ENCODE measurements at places on chromosomes 7 and 10.

DNA sequence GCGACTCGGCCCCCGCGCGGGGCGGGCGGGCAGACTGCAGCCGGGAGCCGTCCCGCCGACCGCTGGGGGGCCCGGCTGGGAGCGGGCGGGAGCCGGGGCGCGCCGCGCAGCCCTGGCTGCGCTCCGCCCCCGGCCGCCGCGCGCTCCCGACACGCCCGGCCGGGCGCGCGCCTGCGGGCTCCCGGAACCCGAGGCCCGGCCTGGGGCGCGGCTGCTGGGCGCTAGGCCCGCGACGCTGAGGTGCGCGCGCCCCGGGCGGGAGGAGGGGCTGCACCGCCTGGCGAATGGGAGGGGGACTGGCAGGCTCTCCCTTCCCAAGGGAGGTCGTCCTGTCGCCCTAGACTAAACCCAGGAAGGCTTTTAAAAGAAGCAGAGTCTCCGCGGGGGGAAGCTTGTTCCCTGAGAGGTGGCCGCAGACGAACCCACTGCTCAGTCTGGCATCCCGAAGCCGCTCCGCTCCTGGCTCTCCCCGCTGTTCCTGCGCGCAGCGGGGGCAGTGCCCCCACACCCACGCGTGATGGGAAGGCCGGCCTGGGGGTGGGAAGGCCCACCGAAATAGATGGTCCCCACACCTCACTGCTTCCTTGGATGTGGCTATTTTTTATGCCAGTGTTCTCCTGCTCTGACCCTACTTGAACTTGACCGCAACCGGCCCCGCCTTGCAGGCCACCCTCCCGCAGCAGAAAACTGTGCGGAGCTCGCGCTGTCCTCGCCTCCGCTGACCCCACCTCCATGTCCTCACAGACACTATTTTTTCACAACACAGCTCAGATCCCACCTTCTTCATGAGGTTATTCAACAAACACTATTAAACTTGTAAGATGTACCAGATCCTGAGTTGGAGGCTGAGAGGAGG lies at the start of gene VOPP1:
Gene VOPP1, minus strand, starts transcription at position 125 of the 856 bp plus-strand sequence. CDS start 178 bp downstream, outside the sequence.
- peaks cover 52% of the 10 kb centered on the region for H3K4me1 ChIP-seq
- peak within 1 kb of the TSS; percentile 95 for H3K4me3 ChIP-seq
- H3K36me3 ChIP-seq, result peaks cover 4% of the 10 kb centered on the region
- peak within 1 kb of the TSS; percentile 92 for H3K27ac ChIP-seq
- peak; percentile 66 for DNase-seq

GRCh38 chr10:8055420-8056349 lies 1.2 kb downstream of the GATA3 start:
- DNase-seq, result no peak
- peak overlapping the region; percentile 86 for H3K27ac ChIP-seq
- H3K4me3 ChIP-seq, result peak overlapping the region; percentile 98
- peaks cover 34% of the 10 kb centered on the region for H3K27me3 ChIP-seq
- H3K36me3 ChIP-seq, result peaks cover 38% of the 10 kb centered on the region
- H3K4me1 ChIP-seq, result peaks cover 45% of the 10 kb centered on the region

DNA sequence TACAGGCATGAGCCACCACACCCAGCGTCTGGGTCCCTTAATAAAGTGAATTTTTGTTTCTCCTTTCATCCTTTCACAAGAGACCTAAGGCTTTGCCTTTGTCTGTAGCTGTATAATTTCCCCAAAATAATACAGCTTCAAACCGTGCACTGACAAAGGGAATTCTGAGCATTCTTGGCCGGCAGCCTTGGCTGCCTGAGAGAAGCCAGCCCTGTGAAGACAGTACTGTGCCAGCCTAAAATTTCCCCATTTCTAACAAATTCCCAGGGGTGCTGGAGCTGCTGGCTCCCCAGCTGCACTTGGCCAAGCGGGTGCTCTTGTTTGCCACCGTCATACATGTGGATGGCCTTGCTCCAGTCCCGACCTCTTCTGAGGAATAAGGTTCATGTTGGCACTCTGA lies 106.2 kb downstream of the ZMYND11 start:
- no peak overlapping the region for H3K27ac ChIP-seq
- H3K27me3 ChIP-seq, result no peaks in the 10 kb centered on the region
- H3K4me1 ChIP-seq, result no peaks in the 10 kb centered on the region
- no peaks in the 10 kb centered on the region for H3K36me3 ChIP-seq

GRCh38 chr7:133230591-133231194 lies 22.2 kb upstream of the EXOC4 start:
- H3K4me1 ChIP-seq, result no peaks in the 10 kb centered on the region
- no peak overlapping the region for H3K27ac ChIP-seq
- H3K36me3 ChIP-seq, result no peaks in the 10 kb centered on the region
- peak; percentile 63 for DNase-seq
- no peak overlapping the region for H3K4me3 ChIP-seq

GRCh38 chr10:11762706-11763500 lies 20.7 kb downstream of the ECHDC3 start:
- peaks cover 2% of the 10 kb centered on the region for H3K27me3 ChIP-seq
- H3K4me3 ChIP-seq, result no peak overlapping the region
- no peak overlapping the region for H3K27ac ChIP-seq

GRCh38 chr7:51256209-51256781 lies 60.3 kb downstream of the COBL start:
- no peak for DNase-seq
- no peaks in the 10 kb centered on the region for H3K4me1 ChIP-seq
- H3K27ac ChIP-seq, result no peak overlapping the region
- H3K27me3 ChIP-seq, result no peaks in the 10 kb centered on the region

DNA sequence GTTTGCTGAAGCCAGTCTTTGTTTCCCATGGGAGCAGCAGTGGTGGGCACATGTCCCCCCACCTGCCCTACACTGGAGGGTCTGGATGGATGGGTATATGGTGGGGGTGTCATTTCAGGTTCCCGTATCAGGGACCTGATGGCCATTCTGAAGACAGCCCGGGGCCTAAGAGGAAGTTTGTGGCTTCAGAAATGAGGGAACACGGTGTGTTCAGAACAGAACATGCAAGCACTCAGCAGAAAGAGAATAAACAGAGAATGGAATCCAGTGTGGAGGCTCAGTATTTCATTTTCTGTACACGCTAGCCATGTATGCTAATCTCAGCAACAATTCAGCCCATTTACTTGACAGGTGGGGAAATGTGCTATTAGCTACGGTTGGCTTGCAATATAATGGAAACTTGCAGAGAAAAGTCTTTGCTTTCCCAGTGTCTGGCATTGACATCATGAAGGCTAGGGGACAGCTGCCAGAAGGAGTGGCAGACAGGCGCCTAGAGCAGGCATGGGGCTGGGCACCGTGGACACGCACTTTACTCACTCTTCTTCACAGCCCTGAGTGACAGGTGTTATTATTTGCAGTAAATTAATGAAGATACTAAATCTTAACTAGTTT lies 98.6 kb downstream of the ELMO1 start:
- H3K27ac ChIP-seq, result no peak overlapping the region
- no peak overlapping the region for H3K4me3 ChIP-seq
- peaks cover 1% of the 10 kb centered on the region for H3K27me3 ChIP-seq
- no peak for DNase-seq

DNA sequence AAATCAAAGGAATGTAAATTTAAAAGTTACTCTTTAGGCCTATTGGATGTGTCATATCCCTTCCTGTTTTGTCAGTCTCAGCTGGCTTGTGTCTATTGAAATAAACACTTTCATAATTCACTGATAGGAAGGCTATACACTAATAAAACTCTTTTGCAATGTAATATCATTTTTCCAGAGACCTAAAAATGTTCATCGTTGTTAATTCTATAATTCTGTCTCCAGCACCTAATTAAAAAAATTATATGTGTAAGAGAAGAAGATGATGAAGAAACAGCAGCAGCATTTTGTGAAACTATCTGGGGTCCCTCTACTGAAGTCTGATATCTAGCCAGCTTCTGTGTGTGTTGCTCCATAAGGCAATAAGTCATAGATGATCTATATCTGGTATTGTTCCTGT lies 602.7 kb downstream of the ETV1 start:
- H3K4me1 ChIP-seq, result no peaks in the 10 kb centered on the region
- no peak overlapping the region for H3K4me3 ChIP-seq
- no peak for DNase-seq
- no peaks in the 10 kb centered on the region for H3K36me3 ChIP-seq

GRCh38 chr10:126598009-126598408 lies 72.5 kb downstream of the C10orf90 start:
- no peak overlapping the region for H3K4me3 ChIP-seq
- H3K27me3 ChIP-seq, result no peaks in the 10 kb centered on the region
- peak; percentile 67 for DNase-seq
- H3K4me1 ChIP-seq, result no peaks in the 10 kb centered on the region

- H3K27me3 ChIP-seq, result no peaks in the 10 kb centered on the region
- H3K4me3 ChIP-seq, result no peak overlapping the region
- H3K4me1 ChIP-seq, result no peaks in the 10 kb centered on the region
- no peaks in the 10 kb centered on the region for H3K36me3 ChIP-seq
- H3K27ac ChIP-seq, result no peak overlapping the region
- no peak for DNase-seq
Observed at GRCh38 chr7:20998309-20998708, 211.6 kb upstream of the SP8 start.

DNA sequence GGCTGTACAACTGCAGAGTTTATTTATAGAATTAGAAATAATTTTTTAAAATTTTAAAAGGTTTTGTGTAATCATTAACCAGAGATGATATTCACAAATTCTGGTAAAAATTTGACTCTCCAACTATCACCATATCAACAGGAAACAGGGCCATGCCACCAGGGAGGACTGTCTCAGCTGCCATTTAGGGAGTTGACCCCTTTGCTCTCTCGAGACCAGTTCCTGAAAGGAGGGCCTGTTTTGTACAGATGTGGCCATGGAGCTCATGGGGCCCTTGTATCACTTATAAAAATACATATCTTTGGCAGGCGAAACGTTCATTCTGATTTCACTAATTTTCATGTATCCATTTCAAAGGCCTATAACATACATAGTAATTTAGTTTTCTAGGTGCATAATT lies 20.3 kb downstream of the H2AZ2 start:
- H3K4me1 ChIP-seq, result peaks cover 22% of the 10 kb centered on the region
- peaks cover 4% of the 10 kb centered on the region for H3K27me3 ChIP-seq
- DNase-seq, result no peak
- H3K4me3 ChIP-seq, result no peak overlapping the region
- peaks cover 4% of the 10 kb centered on the region for H3K36me3 ChIP-seq
- no peak overlapping the region for H3K27ac ChIP-seq

- H3K4me1 ChIP-seq, result peaks cover 18% of the 10 kb centered on the region
- no peak for DNase-seq
- H3K36me3 ChIP-seq, result no peaks in the 10 kb centered on the region
- no peak overlapping the region for H3K27ac ChIP-seq
- peaks cover 1% of the 10 kb centered on the region for H3K27me3 ChIP-seq
- H3K4me3 ChIP-seq, result no peak overlapping the region
Observed at GRCh38 chr7:70035519-70035918, 437.2 kb downstream of the AUTS2 start.

DNA sequence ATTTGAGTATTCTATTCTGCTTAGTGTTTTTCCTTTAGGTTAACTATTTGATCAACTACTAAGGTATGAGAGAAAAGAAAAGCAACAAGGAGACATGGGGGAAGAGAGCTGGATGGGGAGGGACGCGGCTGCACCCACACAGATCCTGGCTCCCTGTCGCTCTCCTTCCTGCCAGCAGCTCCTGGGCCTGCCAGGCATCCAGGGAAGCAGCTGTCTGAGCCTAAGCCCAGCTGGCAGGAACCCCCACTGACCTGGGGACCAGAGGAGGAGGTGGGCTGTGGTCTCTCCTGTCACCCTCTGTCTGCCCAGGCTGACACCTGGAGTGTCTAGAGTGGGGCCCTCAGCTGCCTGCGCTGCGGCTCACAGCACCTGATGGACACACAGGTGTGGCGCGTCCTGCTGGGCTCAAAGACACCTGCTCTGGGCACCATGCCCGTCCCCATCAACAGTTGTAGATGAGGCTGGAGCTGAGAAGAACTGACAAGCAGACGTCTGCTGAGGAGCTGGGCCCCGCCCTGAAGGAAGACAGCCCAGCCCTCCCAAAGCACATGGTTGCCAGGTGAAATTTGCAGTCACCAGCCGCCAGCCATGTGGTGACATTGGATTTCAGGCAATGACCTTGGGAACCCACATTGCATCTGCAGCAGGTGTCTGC lies 207.9 kb downstream of the PLXNA4 start:
- H3K4me3 ChIP-seq, result no peak overlapping the region
- no peak overlapping the region for H3K27ac ChIP-seq
- H3K27me3 ChIP-seq, result peaks cover 4% of the 10 kb centered on the region
- no peak for DNase-seq
- H3K4me1 ChIP-seq, result no peaks in the 10 kb centered on the region
- no peaks in the 10 kb centered on the region for H3K36me3 ChIP-seq

DNA sequence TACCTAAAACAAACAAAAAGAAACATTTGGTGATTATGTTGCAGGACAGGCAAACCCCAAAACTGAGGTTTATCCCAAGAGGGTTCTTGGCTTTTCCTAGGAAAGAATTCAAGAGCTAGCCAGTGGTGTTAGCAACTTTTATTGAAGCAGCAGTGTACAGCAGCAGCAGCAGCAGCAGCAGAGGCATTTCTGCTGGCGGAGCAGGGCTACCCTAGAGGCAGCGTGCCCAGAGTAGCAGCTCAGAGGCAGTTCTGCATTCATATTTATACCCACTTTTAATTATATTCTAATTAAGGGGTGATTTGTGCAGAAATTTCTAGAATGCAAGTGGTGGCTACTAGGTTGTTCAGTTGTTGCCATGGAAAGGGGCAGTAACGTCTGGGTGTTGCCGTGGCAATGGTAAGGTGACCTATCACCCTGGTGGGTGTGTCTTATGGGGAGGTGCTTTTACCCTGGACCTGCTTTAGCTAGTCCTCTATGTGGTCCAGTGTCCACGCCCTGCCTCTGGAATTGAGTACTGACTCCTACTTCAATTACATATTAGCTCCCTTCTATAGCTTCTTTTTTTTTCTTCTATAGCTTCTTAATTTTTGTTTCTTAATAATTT lies 53.9 kb downstream of the VCL start:
- peaks cover 3% of the 10 kb centered on the region for H3K27me3 ChIP-seq
- H3K4me3 ChIP-seq, result no peak overlapping the region
- H3K4me1 ChIP-seq, result peaks cover 18% of the 10 kb centered on the region
- no peak for DNase-seq

- H3K4me1 ChIP-seq, result no peaks in the 10 kb centered on the region
- no peak for DNase-seq
- no peak overlapping the region for H3K4me3 ChIP-seq
- H3K36me3 ChIP-seq, result no peaks in the 10 kb centered on the region
- peaks cover 2% of the 10 kb centered on the region for H3K27me3 ChIP-seq
- no peak overlapping the region for H3K27ac ChIP-seq
Observed at GRCh38 chr10:82969405-82969804, 1094.4 kb downstream of the NRG3 start.

- no peak for DNase-seq
- no peak overlapping the region for H3K27ac ChIP-seq
- H3K4me3 ChIP-seq, result no peak overlapping the region
- peaks cover 4% of the 10 kb centered on the region for H3K36me3 ChIP-seq
Observed at GRCh38 chr7:90425376-90425775, 22.1 kb downstream of the CLDN12 start.

GRCh38 chr7:108824840-108825580 lies 255.3 kb downstream of the DNAJB9 start:
- DNase-seq, result no peak
- no peak overlapping the region for H3K27ac ChIP-seq
- no peak overlapping the region for H3K4me3 ChIP-seq
- no peaks in the 10 kb centered on the region for H3K4me1 ChIP-seq

GRCh38 chr10:101226491-101227428 lies 2.5 kb downstream of the LBX1 start:
- DNase-seq, result no peak
- H3K27ac ChIP-seq, result no peak overlapping the region
- H3K36me3 ChIP-seq, result peaks cover under 1% of the 10 kb centered on the region
- peaks cover 29% of the 10 kb centered on the region for H3K4me1 ChIP-seq
- peaks cover 60% of the 10 kb centered on the region for H3K27me3 ChIP-seq
- no peak overlapping the region for H3K4me3 ChIP-seq

GRCh38 chr7:113968713-113969112 lies 49.9 kb upstream of the PPP1R3A start:
- H3K4me3 ChIP-seq, result no peak overlapping the region
- no peaks in the 10 kb centered on the region for H3K36me3 ChIP-seq
- H3K4me1 ChIP-seq, result no peaks in the 10 kb centered on the region
- no peak for DNase-seq

Measured in endothelial cell (in vitro differentiated cells).